ENCODE measurements at places on chromosomes 6 and 20.

DNA sequence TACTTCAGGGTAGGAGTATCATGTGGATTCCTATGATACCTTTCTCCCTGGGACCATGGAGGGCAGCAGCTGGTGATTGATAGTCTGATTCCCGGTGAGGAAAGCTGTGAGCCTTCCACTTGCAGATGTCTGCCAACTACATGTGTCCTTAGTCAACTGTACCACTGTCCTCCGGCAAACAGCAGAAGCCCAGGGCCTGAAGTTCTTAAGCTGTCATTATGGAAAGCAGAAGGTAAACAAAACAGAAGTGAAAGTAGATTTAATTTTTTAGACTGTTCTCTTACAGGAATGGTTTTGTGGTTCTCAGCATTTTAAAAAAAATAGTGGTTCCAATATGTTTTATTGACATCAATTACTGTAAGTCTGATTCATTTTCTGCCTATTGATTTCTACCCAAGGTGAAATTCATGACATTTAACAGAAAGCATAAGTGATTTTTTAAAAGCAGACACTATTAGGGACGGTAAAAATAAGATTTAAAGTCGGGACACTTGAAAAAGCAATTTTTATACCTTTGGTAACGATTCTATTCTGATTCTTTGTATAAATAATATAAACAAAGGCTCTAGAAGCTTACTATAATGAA lies 36.6 kb downstream of the PTPN1 start:
- no peak for DNase-seq

DNA sequence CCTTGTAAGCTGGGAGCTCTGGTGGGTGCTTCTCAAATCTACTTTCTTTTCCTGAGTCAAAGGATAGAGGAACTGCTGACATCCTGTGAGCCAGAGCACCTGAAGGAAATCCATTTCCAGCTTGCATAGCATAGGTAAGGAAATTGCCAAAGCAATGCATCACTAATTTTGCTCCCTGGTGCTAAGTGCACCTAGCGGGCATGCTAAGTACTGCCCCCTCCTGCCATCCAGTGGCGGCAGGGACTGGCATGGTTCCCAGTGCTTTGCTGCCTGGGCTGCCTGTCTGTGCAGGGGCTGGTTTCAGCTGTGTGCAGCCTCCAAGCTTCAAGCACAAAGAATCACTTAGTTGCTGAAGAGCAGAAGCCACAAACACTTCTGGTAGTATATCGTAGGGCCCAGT lies 63.9 kb downstream of the FARS2 start:
- no peak for DNase-seq

- DNase-seq, result no peak
Measured at GRCh38 chr6:159170333-159170672, 1.1 kb downstream of the FNDC1 start.

DNA sequence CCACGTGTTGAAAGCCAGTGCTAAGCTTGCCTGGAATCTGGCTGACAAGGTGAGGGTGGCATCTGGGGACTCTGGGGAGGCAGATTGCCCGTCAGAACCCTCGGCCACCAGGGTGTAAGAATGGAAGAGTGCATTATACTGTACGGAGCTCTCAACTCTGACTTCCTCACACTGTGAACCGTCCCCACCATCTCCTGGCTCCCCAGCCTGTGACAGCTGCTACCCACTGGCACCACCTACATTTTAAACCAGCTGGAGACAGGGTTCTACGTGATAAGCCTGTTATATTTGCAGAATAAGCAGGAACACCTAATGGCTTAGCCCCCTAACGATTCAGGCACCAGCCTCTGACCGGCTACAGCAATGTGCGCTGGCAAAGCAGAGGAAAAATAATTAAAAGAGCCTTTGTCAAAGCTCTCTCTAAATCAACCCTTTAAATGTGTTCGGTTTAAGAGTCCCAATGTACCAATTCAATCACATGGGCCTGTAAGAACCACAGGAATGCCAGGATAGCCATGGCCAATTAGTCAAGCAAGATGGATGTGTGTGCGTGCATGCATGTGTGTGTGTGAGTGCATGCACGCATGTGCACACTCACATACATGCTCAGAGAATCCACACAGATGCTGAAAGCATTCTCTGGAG lies 89.1 kb upstream of the TAB2 start:
- DNase-seq, result no peak

DNA sequence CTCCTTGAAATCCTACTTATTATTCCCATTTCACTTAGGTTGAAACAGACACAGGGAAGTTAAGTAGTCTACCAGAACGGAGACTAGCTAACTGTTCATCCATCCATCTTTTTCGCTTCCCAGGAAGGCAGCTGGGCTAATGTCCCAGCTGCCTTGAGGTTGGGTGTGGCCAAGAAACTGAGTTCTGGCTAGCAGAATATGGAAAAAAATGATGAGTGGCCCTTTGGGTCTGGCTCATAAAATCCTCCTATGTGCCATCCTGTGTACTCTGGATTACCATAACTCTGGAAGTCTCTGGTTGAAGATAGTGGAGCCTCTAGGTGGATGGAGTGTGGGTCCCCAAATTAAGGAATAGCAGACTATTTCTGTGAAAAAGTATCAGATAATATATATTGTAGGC lies 206.2 kb downstream of the HIVEP2 start:
- DNase-seq, result no peak

DNA sequence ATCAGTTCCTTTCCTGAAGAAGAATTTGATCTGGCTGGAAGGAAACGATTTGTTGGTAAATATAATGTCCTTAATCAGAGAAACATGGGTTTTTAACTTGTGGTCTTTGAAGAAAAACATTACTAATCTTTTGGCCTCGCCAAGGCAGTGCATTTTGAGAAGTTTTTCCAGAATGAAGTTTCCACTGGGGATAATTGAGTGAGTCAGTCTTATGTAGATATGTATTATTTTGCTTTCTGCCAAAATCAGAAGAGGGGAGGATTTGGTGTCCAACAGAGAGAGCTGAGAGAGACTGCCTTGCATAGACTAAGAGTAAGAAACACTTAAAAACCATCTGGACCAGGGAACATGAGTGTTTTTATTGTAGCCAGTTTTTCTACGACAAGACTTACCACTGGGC lies 79.9 kb downstream of the FNDC1 start:
- no peak for DNase-seq

GRCh38 chr20:15039088-15039752 lies 701.8 kb upstream of the FLRT3 start:
- DNase-seq, result no peak

DNA sequence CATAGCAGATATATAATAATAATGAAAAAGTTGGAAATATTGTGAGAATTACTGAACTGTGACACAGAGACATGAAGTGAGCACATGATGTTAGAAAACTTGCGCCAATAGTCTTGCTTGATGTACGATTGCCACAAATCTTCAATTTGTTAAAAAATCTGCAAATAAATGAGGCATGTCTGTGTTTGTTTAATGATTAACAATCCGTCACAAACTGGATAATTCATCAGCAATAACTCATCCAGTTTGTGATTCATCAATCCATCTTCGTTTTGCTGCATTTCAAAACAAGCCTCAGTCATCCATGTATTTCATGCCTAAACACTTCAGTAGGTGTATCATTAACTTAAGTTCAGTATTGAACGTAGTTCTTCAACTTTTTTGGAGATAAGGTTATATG lies 25.5 kb upstream of the SMIM26 start:
- DNase-seq, result no peak

- DNase-seq, result no peak
Measured at GRCh38 chr6:107833136-107833535, 9.0 kb upstream of the SCML4 start.

DNA sequence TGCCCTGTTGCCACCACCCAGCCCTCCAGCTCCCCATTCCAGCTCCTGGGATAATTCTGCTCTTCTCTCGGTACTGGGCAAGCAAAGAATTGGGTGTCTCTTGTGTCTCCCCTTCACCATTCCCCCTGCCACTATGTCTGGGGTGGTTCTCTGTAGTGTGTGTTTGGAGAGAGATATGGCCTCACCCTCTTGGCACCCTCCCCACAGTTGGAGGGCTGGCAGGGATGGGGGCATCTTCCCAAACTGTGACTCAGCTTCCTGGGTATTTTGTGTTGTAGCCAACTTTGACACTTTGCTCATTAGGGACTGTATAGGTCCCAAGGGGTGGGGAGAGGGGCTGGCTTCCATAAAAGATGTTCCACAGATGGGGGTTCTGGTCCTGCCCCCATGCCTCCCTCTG lies 1.7 kb downstream of the TNXB start:
- peak; percentile 49 for DNase-seq

- DNase-seq, result no peak
Measured at GRCh38 chr6:41467627-41468404, 78.4 kb upstream of the FOXP4 start.

DNA sequence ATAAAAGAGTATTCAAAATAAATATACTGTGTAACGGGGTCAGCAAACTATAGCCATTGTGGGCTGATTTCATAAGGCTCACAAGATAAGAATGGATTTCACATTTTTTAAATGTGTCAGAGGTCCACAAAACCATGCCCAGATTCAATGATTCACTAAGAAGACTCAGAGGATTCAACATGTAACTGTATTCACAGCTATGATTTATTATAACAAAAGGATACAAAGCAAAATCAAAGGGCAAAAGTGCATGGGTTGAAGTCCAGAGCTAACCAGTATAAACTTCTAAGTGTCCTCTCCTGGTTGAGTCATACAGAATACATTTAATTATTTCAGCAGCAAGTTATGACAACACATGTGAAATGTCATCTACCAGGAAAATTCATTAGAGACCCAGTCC lies 49.2 kb downstream of the TBC1D32 start:
- DNase-seq, result peak; percentile 4

- DNase-seq, result no peak
Measured at GRCh38 chr6:46015119-46015968, at the start of gene CLIC5. Gene CLIC5, minus strand, starts transcription at chr6:46015860. Its CDS starts 318 bp downstream, at chr6:46015542.

- DNase-seq, result no peak
Measured at GRCh38 chr20:41478026-41478425, 111.4 kb upstream of the EMILIN3 start.

DNA sequence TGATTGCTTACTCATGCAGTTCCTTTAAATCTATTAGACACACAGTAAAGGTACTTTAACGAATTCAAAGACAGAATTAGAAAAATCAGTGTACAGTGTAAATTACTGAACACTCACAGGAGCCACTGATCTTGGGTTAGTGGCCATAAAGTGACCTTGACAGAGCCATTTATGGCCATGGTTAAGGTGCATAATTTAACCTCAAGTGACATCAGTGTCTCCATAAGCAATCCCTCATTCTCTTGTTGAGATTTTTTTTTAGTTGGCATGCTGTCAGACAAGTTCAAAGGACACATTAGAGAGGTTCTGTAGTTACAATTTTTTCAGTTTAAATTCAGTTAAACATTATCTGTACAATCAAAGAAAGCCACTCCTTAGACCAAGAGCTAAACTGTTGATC lies 334.4 kb downstream of the KHDRBS2 start:
- no peak for DNase-seq

GRCh38 chr6:137160763-137161162 lies 12.7 kb downstream of the IL22RA2 start:
- peak; percentile 44 for DNase-seq

DNA sequence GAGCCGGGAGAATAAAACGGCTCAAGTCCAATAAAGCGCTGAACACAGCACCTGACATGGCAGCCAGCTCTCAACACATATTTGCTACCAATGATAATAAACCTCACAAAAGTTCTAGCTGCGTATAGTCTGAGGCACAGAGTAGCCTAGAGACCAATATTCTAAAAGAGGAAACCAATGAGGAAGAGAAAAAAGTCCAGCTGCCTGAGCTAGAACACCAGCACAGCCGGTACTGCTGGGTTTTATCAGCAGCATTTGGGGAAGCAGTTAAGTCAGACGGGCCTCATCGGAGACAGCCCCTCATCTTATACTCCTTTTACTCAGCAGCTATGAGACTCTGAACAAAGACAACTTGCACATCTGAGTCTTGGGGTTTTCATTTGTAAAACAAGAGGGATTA lies 2.4 kb upstream of the RTF2 start:
- no peak for DNase-seq

DNA sequence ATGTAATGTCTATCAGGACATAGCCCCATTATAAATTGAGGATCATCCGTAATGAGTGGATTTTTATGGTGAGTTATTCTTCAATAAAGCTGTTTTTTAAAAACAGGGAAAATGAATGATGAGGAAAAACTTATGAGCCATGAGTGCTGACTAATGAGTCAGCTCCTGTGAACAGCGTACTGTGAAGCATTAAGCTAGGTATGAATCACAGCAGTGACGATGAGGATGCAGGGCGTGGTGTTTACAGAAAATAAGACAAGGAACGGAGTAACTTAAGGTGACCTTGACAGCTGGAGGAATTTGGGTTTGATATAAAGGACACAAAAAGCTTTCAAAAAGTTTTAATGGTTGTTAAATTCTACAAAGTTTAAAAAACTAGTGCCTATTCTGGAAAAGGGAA lies 96.3 kb downstream of the FOXF2 start:
- peak; percentile 90 for DNase-seq

DNA sequence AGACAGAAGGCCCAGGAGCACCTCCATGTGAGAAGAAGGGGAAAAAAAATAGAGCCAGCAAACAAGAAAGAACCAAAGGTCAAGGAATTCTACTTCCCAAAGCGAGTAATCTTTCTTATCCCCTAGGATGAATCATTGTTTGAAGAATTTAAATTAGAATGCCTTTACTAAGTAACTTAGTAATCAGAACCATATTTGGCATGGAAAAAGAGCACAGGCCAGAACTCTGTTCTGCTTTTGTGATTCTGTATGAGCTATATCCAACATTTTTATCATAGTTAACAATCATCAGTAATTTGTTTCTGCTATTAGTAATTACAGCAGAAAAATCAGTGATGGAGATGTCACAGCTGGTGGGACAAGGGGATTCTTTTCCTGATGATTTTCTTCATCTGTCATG lies 228.8 kb upstream of the FAM83B start:
- peak; percentile 57 for DNase-seq

GRCh38 chr20:63737945-63738686 lies 1.5 kb upstream of the SLC2A4RG start:
- no peak for DNase-seq

DNA sequence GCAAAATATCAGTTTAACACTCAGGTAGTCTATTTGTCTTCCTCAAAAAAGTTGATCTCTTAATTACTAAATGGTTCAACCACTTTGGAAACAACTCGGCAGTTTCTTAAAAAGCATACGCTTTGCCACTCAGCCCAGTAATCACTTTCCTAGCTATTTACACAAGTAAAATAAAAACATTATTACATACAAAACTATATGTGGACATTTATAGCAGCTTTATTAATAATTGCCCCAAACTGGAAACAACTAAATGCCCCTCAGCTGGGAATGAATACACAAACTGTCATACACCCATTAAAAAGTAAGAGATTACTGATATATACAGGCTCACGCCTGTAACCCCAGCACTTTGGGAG lies 7.4 kb downstream of the EEF1A1 start:
- DNase-seq, result no peak

All from HT1080 (cell line).